ENCODE measurements at places on chromosomes 3 and 15.

- DNase-seq, result no peak
These were observed 4.2 kb downstream of the PLXND1 start for GRCh38 chr3:129602309-129602708.

GRCh38 chr3:126498461-126498860, 19.1 kb downstream of the UROC1 start:
- DNase-seq, result no peak

- DNase-seq, result no peak
These were observed 308.5 kb downstream of the SV2B start for GRCh38 chr15:91408476-91409076.

GRCh38 chr3:133113526-133113925, 75.3 kb downstream of the TMEM108 start:
- no peak for DNase-seq

DNA sequence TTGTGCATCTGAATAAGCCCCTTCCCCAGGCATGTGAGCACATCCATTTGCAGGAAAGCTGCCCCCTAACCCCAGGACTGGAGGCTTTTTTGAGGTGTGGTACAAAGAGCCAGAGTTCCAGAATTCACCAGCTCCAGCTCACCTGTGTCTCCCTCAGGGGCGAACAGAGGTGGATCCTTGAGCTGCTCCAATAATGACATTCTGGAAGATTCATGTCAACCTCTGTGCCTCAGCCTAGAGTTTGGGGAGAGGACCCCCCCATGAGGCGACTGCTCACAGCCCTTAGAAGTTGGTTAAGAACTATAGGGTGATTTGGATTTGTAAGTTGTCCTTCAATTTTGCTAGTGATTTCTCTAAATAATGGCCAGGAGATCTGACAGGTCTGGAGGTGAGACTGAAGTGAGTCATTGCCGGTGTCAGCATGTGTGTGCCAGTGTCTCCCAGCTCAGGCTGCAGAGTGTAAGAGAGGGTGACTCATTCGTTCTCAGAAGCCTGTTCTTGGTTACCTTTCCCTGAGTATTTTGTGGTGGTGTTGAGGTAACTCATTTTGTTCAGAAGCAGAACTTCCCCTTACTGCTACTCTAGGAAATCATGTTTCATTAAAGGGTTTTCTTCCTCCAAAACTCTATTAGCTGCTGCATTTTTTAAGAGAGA, 136.9 kb upstream of the TOPAZ1 start:
- DNase-seq, result peak; percentile 91

- DNase-seq, result no peak
These were observed 223.0 kb downstream of the THSD4 start for GRCh38 chr15:71338265-71338664.

DNA sequence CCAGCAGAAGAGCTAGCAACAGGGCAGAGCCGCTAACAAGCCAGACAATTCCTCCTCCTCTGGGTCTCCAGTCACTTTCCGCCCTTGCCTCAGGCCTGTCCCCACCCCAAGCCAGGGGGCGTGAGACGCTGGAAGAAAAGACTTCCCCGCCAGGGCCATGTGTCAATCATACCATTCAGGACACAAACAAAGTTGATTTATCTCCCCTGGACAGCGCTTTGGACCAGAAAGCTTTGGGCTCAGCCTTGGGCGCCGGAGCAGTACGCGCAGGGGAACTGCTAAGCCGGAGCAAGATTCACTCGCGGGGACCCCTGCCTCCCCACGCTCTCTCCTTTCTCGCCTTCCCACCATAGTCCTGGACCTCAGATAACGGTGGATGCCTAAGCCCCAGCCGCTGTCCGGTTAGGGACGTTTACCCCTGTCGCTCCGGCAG, 479 bp downstream of the LRRC2 start:
- peak; percentile 37 for DNase-seq

GRCh38 chr3:111613294-111613693, 18.1 kb upstream of the ZBED2 start:
- no peak for DNase-seq

- DNase-seq, result no peak
These were observed 16.1 kb upstream of the IL1RAP start for GRCh38 chr3:190497811-190498210.

DNA sequence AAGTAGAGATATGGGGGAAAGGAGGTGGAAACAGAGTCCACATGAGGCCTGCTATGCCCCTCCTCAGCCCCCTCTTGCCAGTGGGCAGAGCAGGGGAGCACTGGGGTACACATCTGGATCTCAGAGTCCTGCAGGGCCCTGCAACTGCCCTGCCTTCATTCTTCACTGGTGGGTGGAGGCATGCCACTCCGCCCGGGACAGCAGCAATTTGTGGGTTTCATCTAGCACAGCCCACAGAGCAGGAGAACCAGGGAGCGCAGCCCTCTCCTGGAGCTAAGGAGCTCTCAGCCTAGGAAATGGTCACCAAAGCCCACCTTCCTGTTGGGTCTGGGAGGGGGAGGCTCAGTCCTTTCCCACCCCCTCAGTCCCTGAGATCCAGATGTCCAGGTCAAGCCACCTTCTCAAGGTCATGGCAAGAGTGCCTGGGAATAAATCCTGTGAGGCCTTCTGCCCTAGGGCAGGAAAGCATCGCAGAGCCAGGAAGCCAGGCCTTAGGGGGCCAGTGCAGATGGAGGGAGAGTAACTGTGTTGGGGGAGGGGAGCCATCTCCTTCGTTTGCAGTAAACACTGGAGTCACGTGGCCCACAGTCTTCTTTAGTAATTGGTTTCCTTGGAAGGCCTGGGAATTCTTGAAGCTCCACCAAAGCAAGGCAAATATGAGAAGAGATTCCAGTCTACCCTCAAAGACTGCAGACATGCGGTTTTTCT, 31.0 kb downstream of the ANP32A start:
- DNase-seq, result no peak

DNA sequence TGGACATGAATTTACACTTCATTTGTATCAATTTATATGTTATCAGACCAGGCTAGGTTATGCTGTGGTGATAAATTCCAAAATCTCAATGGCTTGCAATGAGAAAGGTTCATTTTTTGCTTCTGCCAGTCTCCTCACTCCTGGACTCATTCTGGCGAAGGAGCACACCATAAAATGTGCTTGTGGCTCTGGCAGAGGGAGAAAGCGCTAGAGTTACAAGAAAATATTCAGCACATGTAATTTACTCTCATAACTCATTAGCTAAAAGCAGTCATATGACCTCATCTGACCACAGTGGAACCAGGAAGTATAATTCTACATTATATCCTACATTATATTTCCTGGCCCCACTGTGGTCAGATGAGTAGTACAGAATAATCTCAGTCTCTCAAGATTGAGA, 193.8 kb downstream of the BCHE start:
- DNase-seq, result no peak

- no peak for DNase-seq
These were observed 27.9 kb upstream of the IL1RAP start for GRCh38 chr3:190485830-190486532.

DNA sequence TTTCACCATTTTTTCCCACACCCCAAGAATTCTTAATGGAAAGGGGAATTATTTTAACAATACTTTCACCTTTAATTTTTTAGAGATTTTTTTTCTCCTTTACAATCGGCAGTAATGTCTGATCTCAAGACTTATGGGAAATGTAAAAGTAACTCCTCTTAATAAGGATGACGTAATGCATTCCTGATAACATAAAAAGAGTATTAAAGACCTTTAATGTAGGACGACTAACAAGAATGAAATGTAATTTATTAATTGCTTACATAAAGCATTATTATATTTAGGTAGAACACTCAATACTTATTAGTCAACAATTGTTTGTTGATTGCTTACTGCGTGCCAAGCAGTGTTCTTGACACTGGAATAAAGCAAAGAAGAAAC, 416.8 kb upstream of the NAALADL2 start:
- DNase-seq, result no peak

- no peak for DNase-seq
These were observed 17.1 kb downstream of the BLOC1S6 start for GRCh38 chr15:45604326-45604725.

DNA sequence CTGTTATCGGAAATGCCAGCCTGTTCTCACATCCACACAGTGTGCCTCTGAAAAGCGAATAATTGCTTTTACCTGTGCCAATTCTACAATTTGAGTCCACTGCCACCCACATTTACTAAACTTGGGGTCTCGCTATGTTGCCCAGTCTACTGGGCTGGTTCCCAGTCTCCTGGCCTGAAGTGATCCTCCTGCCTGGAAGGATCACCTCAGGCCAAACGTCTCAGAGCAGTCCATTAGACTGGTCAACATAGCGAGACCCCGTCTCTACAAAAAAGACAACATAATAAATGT, 827 bp upstream of the INO80 start:
- DNase-seq, result no peak

GRCh38 chr15:51818150-51818549, 11.3 kb upstream of the TMOD3 start:
- no peak for DNase-seq

DNA sequence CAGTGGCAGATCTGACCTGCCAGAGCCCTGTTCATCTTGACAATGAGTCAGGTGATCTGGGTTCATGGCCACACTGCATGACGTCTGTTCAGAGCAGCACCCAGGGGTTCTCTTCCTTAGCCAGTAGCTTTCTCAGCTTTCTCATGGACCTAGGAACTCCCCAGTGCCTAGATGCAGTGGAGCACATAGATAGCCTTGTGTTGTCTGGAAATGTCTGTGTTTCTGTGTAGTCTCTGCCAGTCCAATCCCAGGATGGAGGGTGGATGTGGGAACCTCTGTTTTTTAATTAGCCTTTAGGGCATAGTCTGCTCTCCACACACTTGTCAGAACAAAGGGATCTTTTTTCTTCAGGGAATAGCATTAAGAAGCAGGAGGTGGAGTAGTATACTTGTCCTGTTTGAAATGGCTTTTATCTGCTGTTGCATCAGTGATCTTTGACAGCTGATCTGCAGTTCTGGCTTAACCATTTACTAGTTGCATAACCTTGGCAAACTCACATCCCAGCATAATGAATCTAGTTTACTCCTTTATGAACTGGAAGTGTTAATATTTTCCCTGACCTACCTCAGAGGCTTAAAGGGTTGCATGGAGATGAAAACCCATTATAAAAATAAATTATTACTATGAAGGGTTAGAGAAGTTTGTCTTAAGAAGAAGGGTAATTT, 16.1 kb upstream of the CACNA1D start:
- no peak for DNase-seq

DNA sequence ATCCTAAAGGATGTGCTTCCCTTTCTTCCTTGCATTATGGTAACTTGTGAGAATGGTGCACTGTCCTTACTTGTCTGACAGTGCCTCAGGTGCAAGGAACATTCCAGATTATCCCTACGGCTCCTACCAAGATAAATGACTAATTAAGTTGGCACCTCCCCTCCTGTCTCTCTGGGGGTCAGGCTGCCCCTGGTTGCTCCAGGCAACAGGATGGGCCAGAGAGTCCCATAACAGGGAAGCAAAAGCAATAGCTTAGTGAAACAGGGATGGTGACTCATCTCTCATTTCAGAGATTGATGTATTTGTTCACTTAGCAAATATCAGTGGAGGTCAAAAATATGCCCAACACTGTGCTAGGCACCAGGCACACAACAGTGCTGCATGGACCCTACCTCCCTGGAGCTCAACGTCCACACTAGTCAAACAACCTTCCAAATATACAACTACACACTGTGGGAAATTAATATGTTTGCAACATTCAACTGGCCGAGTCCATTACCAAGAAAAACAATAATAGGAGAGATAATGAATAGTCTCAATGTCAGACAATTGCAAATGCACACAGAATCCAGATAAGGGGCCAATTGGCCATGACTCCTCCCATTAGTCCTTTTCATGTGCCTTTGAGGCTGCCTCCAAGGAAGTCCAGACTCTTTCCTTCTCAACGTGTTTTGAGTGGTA, 249.0 kb downstream of the TLE3 start:
- DNase-seq, result no peak

- DNase-seq, result no peak
These were observed 51.5 kb upstream of the COL6A6 start for GRCh38 chr3:130465521-130465920.

DNA sequence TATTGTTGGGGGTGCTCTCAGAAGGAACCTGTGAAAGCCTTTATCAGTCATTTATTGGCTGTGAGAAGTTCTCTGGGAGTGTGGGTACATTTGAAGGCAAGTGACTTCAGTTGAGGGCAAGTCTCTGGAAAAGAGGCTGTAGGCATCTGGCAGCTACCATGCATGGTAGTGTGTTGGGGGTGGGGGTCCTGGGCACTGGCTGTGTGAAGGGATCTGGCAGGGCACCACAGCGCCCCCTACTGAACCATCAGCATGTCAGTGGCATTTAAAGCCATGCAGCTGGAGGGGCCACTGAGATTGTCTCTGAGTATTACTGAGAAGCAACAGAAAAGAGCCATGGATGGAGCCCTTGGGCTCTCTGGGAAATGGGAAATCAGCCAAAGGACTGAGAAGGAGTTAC, 30.6 kb downstream of the CRTAP start:
- DNase-seq, result no peak

- peak; percentile 76 for DNase-seq
These were observed 4.8 kb downstream of the UBE2E1 start for GRCh38 chr3:23810343-23811184.

DNA sequence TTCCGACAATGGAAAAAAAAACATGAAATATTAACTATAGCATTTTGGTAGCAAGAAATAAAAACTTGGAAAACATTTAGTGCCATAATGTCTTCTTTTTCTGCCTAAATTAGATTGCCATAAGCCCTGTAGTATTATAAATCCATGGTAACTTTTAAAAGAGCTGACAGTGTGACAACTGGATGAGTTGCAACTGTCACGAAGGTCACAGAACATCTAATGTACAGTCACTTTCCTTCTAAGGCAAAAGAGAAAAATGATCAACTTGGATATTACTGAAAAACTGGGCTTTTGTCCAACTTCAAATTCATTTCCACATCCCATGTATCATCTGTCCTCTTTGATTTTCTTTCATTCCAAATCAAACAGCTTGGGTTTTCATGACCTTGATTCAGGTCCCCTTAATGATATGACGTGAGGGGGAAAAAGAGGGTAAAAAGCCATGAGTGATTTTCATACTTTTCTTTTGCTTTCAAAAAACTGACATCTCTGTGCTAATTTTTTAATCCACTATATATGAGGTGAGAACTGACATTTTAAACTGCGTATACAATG, 602 bp downstream of the CPB1 start:
- no peak for DNase-seq

DNA sequence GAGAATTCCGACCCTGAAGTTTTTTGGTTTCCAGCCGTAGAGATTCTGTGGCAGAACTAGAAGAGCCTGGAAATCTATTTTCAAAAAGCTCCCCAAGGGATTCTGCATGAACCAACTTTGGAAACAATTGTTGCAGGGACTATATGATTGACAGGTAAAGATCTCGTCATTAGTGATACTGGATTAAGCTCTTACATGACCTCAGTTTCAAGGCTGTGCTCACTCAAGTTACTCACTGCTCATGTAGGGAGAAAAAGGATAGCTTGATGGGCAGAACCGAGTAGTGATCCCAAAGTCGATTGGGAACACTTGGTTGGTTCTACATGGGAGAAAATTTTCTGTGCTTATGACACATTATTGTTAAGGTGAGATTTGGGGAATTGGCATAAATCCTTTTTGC, 142.3 kb upstream of the RASGRP1 start:
- no peak for DNase-seq

Data from 8988T (cell line).